ENCODE measurements at places on chromosomes 7 and 10.

GRCh38 chr10:22927661-22928403, at the start of gene ARMC3:
Gene ARMC3, plus strand, starts transcription at chr10:22928053. Its CDS starts 3,944 bp downstream, at chr10:22931997.
- peak; percentile 52 for DNase-seq

DNA sequence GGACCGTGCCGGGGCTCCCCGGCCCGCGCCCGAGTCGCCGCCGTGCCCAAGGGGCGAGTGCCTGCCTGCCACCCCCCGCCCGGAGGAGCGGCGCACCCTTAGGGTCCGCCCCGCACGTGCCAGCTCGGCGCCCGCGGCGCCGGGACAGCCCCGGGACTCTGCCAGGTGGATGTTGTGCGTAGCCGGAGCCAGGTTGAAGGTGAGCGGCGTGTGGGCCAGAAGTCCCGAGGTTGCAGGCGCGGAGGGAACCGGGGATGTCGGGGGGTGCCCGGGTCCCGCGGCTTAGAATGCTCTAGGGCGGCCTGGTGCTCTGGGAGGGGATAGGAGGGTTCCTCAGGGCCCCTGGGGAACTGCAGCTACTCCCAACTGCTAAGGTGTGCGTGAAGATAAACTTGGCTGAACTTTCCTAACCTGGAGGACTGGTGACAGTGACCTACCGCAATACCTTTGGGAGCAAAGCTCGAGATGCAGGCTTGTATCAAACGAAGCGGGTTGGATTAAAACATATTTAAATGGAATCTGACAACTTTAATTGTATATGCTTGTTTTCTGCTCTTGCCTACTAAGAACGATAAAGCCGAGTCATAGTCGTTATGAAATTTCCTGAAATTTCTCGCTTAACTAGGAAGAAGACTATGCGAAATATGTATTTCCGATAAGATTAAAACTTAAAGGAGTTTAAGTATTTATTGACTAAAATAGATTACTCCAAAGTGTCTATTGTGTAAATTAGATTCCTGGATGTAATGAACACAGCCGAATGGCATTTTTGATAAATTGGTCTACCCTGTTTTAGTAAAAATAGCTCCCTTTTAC, at the start of gene CUX1:
Gene CUX1, plus strand, starts transcription at position 156 of the 816 bp plus-strand sequence. Its CDS starts 14 bp downstream, at position 170.
- DNase-seq, result no peak

DNA sequence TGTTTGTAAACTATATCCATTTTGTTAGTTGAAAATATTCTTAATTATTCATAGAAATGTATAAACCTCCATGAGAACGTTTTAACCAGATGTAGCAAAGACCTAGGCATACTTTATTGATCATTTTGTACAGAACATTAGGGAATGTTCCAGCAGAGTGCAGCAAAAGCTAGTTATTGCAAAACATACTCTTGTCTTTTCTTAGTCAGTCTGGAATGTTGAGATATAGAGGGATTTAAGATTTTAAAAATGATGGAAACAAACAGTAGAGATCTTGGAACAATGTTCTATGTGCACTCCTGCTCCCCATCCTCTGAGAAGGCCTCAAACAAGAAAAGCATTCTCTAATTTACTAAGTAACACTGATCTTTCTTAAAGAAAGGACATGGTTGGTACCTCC, 292.1 kb downstream of the BBS9 start:
- no peak for DNase-seq

- no peak for DNase-seq
Measured at GRCh38 chr7:19713676-19714075, 4.8 kb upstream of the POLR1F start.

GRCh38 chr10:62709200-62709599, 95.3 kb upstream of the ADO start:
- DNase-seq, result no peak

GRCh38 chr10:114021717-114022680, 21.7 kb upstream of the ADRB1 start:
- DNase-seq, result no peak

GRCh38 chr7:135186841-135187253, 16.3 kb upstream of the CYREN start:
- DNase-seq, result no peak

GRCh38 chr7:13286916-13287315, 599.5 kb downstream of the ARL4A start:
- no peak for DNase-seq

GRCh38 chr7:103142494-103142893, 6.4 kb downstream of the NAPEPLD start:
- no peak for DNase-seq
